ENCODE measurements at places on chromosomes 13 and 19.

- H3K4me3 ChIP-seq, result no peak overlapping the region
- no peak for DNase-seq
- H3K4me1 ChIP-seq, result peaks cover 17% of the 10 kb centered on the region
- H3K27ac ChIP-seq, result no peak overlapping the region
These were observed 169.3 kb downstream of the DCT start for GRCh38 chr13:94309997-94310855.

DNA sequence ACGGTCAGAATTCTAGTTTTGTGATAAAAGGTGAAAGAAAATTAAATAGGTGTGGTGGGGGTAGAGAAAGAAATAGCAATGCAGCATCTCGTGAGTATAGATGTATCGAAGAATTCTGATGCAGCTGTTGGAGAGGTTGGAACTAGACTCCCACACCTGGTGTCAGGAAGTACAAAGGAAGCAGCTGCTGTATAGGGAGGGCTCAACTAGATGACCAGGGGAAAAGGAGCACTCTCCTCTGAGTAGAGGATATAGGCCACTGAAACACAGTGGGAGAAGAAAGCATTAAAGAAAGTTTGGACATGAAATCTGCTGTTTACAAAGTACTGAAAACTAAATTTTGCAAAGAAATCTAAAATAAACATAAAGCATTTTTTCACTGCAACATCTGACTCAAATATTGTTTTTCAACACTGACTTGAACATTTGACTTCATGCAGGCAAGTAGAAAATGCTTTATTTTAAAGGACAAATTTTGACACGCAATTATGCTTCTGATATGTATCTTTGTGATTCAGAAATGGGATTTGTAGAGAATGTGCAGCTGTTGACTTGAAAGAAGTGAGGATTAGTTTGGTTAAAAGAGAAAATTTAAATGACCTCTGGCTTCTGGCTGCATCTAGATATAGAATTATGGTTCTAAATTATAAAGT lies 82.2 kb downstream of the MIPEP start:
- H3K4me1 ChIP-seq, result no peaks in the 10 kb centered on the region
- no peaks in the 10 kb centered on the region for H3K27me3 ChIP-seq
- H3K27ac ChIP-seq, result no peak overlapping the region

- H3K27me3 ChIP-seq, result no peaks in the 10 kb centered on the region
- no peaks in the 10 kb centered on the region for H3K36me3 ChIP-seq
- peaks cover 5% of the 10 kb centered on the region for H3K4me1 ChIP-seq
- DNase-seq, result no peak
- H3K27ac ChIP-seq, result peak overlapping the region; percentile 79
These were observed 5.8 kb downstream of the RAB20 start for GRCh38 chr13:110555601-110556223.

GRCh38 chr13:105925496-105925895 lies 610.0 kb downstream of the EFNB2 start:
- H3K27me3 ChIP-seq, result no peaks in the 10 kb centered on the region
- no peak overlapping the region for H3K27ac ChIP-seq
- no peaks in the 10 kb centered on the region for H3K4me1 ChIP-seq
- H3K4me3 ChIP-seq, result no peak overlapping the region

DNA sequence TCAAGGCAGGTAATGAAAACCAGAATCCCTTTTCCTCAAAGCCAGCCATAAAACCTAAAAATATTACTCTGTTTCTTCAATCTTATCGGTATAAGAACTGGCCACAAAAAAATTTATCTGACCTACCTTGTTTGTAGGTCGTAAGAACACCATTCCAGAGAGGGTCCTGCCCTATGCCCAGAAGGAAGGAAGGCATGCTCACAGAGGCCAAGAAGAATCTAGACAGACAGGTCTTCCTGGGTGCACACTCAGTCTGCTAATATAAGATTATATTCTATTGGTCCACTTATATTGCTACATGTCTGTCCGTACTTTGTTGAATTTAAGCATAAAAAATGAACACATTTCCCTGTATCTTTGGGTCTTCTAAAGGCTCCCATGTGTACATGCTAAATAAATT lies 2136.1 kb upstream of the PCDH20 start:
- H3K27ac ChIP-seq, result no peak overlapping the region
- no peaks in the 10 kb centered on the region for H3K27me3 ChIP-seq
- peaks cover 6% of the 10 kb centered on the region for H3K4me1 ChIP-seq

DNA sequence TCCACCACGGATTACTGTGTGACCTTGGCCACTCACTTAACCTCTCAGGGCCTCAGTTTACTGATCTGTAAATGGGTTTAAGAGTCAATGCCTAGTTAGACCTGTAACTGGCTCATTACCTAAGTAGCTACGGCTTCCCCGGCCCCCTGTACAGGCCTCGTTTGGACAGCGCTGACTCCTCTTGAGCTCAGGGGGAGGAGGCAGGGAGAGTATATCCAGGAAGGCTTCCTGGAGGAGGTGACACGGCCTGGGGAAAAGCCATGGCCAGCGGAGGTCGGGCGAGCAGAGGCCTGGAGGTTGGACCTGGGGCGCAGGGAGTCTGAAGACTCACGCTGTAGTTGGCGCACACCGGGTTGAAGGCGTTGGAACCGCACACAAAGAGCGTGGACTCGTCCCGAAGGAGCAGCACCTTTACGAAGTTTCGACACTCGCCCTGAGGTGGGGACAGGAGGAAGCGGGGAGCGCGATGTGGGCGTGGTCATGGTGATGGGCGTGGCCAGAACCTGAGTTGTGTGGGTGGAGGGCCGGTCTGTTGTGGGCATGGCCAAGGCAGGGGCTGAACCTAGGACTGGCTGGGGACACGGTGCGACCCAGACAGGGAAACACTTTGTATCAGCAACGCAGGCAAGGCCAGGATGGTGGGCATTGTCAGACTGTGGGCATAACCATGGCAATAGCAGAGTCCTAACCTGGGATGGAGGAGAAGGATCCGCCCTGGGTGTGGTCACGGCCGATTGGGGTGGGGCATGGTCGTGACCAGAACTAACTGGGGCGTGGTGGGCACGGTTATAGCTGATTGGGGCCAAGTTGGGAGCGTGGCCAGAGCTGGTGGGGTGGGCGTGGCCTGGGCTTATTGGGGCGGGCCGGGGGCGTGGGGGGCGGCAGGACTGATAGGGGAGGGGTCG lies 3.6 kb downstream of the SEMA6B start:
- H3K27me3 ChIP-seq, result no peaks in the 10 kb centered on the region
- H3K4me3 ChIP-seq, result no peak overlapping the region
- H3K36me3 ChIP-seq, result no peaks in the 10 kb centered on the region
- DNase-seq, result no peak
- H3K27ac ChIP-seq, result no peak overlapping the region
- H3K4me1 ChIP-seq, result no peaks in the 10 kb centered on the region

GRCh38 chr19:45780448-45781213 lies 1.7 kb downstream of the DMPK start:
- H3K27me3 ChIP-seq, result no peaks in the 10 kb centered on the region
- peaks cover 13% of the 10 kb centered on the region for H3K36me3 ChIP-seq
- peaks cover 18% of the 10 kb centered on the region for H3K4me1 ChIP-seq
- peak overlapping the region; percentile 96 for H3K27ac ChIP-seq
- DNase-seq, result no peak

DNA sequence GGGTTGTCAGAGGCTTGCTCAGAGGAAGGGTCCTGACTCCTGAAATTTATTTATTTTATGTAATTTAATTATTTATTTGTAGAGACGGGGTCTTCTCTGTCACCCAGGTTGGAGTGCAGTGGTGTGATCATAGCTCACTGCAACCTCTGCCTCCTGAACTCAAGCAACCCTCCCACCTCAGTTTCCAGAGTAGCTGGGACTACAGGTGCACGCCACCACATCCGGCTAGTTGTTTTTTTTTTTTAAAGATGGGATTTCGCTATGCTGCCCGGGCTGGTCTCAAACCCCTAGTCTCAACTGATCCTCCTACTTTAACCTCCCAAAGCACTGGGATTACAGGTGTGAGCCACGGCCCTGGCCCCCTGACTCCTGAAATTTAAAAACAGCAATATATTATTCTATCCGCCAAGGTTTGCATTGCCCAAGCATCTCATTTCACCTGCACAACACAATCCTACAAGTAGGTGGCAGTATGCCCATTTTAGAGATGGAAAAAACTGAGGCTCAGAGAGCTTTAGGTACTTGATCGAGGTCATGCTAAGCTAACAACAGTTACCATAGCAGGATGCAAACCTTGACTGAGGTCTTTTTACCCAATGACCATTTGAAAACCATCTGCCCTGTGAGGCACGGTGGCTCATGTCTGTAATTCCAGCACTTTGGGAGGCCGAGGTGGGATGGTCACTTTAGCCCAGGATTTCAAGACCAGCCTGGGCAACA lies 18.1 kb downstream of the ARHGEF18 start:
- DNase-seq, result no peak
- H3K4me1 ChIP-seq, result no peaks in the 10 kb centered on the region
- H3K27ac ChIP-seq, result no peak overlapping the region
- H3K36me3 ChIP-seq, result no peaks in the 10 kb centered on the region

DNA sequence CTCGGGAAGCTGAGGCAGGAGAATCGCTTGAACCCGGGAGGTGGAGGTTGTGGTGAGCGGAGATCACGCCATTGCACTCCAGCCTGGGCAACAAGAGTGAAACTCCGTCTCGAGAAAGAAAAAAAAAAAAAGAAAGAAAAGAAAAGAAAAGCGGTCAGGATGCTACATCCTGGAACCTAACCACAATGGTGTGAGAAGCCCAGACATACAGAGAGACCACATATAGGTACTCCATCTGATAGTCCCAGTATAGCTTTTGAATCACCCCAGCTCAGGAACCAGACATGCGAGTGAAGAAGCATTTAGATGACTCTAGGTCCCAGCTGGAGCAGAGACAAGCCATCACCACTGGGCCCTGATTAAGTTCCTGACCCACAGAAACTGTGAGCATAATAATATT lies 3.2 kb downstream of the IFNL1 start:
- H3K36me3 ChIP-seq, result no peaks in the 10 kb centered on the region
- DNase-seq, result no peak
- no peak overlapping the region for H3K4me3 ChIP-seq

DNA sequence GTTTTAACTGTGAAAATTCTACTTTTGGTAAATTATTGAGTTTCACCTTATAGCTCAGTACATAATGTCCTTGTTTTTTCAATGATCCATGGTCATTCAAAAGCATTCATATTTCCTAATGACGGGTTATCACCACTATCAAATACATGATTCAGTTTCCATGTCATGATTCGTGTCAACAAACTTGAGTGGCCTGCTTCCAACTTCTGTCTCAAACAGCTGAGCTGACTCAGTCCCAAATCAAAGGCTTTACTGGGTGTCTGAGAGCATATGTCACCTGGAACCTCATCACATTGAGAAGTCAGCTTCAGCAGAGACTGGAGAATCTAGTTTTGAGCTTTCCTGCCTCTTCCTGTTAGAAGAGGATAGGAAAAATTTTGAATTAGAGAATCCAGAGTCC lies 40.3 kb upstream of the SGCG start:
- no peak overlapping the region for H3K4me3 ChIP-seq
- peaks cover 3% of the 10 kb centered on the region for H3K4me1 ChIP-seq
- H3K36me3 ChIP-seq, result no peaks in the 10 kb centered on the region
- DNase-seq, result peak; percentile 77

GRCh38 chr13:58376775-58377174 lies 745.2 kb downstream of the PCDH17 start:
- H3K4me3 ChIP-seq, result no peak overlapping the region
- no peaks in the 10 kb centered on the region for H3K4me1 ChIP-seq
- no peaks in the 10 kb centered on the region for H3K27me3 ChIP-seq
- no peak for DNase-seq
- no peaks in the 10 kb centered on the region for H3K36me3 ChIP-seq

DNA sequence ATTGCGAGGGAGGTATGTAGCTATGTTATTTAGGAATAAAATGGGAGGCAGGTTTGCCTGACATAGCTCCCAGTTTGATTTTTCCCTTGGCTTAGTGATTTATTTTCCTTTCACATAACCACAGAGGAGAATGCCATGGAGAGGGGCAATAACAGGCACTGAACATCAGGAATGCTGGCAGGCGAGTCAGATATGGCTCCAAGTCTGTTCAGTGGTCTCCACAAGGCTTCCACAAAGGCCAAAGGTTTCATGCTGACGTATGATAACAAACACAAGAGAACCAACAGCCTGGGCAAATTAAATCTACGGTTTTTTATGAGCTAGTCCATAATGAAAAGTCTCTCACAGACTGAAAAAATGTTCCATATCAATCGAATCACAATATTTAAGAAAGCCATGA lies 66.7 kb downstream of the SUCLA2 start:
- H3K36me3 ChIP-seq, result no peaks in the 10 kb centered on the region
- H3K4me3 ChIP-seq, result no peak overlapping the region
- DNase-seq, result no peak
- no peak overlapping the region for H3K27ac ChIP-seq

GRCh38 chr13:57918913-57919312 lies 287.4 kb downstream of the PCDH17 start:
- no peaks in the 10 kb centered on the region for H3K27me3 ChIP-seq
- no peaks in the 10 kb centered on the region for H3K4me1 ChIP-seq
- H3K27ac ChIP-seq, result no peak overlapping the region
- no peaks in the 10 kb centered on the region for H3K36me3 ChIP-seq

GRCh38 chr19:56477429-56478338 lies 539 bp upstream of the ZNF667 start:
- H3K36me3 ChIP-seq, result peaks cover 3% of the 10 kb centered on the region
- peak overlapping the region; percentile 37 for H3K27ac ChIP-seq
- peaks cover 5% of the 10 kb centered on the region for H3K4me1 ChIP-seq
- no peaks in the 10 kb centered on the region for H3K27me3 ChIP-seq
- peak; percentile 94 for DNase-seq
- H3K4me3 ChIP-seq, result peak overlapping the region; percentile 77

All from lung (tissue), 17 donors.